ENCODE measurements at places on chromosomes 16 and 17.

GRCh38 chr17:33492731-33493265, 199.7 kb upstream of the ASIC2 start:
- no peak for DNase-seq

DNA sequence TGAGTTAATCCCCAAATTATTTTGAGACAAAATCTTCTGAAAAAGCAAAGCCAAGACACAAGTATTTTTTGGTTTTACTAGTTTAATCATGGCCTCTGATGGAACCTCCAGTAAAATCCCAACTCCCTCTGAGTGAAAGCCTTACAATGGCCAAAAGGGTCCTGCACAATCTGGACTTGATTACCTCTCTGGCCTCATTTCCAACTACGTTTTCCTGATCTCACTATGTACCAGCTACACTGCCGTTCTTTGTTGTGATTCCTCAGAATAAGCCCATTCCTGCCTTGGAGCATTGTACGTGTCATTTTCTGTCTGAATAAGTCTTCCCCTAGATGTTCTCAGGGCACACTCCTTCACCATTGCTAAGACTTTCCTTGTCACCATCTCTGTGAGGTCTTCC, 37.3 kb downstream of the SPOP start:
- DNase-seq: no peak

DNA sequence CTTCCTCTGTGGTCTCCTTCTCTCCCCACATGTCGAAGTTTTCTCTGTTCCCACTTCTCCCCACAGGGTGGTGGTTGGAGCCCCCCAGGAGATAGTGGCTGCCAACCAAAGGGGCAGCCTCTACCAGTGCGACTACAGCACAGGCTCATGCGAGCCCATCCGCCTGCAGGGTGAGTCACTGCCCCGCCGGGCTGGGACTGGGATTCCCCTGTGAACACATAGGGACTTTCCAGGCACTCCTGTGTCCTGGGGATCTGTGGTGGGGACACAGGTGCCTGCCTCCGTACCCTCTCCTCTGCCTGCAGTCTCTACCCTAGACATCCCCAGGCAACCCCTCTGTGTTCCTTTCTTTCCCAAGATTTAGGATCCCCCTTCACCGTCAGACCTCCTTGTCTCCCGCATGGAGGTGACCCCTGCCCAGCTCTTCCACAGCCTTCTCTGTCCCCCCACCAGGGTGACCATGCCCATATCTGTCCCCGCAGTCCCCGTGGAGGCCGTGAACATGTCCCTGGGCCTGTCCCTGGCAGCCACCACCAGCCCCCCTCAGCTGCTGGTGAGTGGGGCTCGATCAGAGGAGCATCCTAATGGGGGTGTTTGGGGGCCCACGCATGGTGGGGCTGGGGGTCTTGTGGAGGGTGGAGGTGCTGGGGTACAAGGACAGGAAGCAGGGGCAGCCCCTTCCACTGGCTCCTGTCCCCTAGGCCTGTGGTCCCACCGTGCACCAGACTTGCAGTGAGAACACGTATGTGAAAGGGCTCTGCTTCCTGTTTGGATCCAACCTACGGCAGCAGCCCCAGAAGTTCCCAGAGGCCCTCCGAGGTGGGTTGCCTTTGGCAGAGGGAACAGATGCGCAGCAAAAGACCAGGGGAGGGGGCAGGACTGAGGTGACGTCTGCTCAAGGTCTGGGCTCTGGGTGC, 5.8 kb downstream of the ITGAM start:
- DNase-seq: no peak

DNA sequence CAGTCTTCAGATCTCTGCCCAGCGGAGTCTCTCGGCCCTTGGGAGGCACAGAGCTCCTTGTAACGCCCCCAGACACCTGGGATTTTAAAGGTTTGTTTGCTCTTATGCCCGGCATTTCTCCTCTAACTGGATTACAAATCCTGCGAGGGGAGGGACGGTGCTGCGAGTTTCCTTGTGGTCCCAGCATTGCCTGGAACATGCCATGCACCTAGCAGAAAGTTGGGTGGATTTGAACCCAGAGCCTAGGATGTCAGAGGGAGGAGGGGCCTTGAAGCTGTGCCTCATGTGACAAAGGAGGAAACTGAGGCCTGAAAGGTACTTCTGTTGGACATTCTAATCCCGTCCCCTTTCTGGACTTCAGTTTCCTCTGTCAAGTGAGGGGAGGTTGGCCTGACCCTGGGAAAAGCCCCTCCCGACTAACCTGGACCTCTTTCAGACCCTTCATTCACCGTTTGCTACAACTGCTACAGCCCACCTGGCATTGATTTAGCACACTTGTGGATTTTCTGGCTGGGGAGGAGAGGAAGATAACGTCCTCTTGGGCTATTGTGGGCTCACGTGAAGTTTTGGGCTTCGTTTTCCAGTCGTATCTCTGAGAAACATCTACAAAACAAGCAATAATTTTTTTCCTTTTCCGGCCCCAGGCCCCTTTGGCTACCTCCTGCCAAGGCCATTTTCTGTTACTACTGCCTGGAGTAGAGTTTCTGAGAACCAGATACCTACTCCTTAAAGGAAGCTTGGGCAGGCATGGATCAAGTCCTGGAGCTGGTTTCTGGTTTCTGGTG, 30.9 kb downstream of the MRC2 start:
- DNase-seq: no peak

DNA sequence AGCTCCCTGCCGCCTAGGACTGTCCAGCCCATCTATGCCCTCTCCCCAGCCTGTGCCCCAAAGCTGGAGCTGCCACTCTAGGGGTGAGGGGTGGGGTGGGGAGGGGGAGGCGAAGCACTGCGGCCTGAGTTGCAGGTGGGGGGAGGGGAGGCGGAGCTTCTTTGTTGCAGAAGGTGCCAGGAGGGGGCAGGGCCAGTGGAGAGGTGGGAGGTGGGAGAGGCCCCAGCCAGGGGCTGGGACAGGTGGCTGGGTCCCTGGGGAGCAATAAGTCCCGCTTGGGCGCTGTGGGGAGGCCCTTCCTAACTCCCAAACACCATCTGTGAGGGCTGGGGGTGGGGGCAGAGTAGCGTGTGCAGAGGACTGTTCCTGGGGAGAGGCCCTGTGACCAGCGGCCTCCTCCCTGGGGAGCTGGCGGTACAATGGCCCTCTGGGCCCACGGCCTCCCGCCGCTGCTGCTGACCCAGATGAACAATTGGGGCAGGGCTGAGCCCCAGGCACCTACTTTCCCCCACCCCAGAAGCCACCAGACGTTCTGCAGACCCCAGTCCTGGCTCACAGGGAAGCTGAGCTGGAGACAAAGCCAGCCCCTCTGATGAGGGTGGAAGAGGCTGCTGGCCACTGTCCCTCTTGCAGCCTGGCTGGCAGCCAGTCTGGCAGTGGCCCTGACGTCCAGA, 2.2 kb upstream of the NTN3 start:
- DNase-seq: no peak

DNA sequence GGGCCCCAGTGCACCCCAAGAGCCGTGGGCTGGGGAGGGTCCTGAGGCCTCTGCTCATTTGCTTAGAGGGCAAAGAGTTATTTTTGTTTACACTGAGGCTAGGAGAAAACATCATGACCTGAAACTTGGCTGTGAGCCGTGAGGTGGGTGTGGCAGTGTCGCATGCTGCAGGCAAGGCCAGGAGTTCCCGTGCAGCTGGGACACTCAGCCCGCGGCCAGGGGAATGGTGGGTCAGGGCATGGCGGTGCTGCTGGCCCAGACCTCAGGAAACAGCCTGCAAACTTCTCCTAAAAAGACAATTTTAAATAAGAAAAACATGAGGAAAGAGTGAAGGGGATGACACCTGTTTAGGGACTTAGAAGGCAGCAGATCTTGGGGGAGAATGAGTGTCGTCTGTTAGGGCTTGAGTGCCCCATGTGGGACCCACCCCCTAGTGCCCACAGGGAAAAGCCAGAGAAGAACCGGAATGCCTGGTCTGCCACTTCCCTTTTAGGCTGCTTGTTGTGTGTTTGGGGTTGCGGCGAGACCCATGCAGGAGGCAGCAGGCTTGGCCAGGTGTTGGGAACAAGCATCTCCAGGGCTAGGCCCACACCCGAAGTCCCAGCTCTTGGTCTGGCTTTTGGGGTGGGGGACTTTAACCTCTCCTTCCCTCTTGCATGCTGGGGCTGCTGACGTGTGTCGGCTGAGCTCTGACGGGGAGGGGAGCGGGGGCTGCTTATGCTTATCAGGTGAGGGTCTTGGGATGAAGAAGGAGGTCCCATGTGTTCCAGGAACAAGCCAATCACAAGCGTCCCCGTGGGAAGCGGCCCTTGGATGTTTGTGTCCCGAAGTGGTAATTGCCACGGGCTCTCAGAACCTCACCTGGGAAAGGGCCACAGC, 80.9 kb upstream of the GNG13 start:
- no peak for DNase-seq

- DNase-seq: no peak
Measured at GRCh38 chr16:69894676-69895075, 56.5 kb upstream of the CLEC18A start.

- DNase-seq: no peak
Measured at GRCh38 chr17:6066183-6066948, 3.8 kb upstream of the WSCD1 start.

DNA sequence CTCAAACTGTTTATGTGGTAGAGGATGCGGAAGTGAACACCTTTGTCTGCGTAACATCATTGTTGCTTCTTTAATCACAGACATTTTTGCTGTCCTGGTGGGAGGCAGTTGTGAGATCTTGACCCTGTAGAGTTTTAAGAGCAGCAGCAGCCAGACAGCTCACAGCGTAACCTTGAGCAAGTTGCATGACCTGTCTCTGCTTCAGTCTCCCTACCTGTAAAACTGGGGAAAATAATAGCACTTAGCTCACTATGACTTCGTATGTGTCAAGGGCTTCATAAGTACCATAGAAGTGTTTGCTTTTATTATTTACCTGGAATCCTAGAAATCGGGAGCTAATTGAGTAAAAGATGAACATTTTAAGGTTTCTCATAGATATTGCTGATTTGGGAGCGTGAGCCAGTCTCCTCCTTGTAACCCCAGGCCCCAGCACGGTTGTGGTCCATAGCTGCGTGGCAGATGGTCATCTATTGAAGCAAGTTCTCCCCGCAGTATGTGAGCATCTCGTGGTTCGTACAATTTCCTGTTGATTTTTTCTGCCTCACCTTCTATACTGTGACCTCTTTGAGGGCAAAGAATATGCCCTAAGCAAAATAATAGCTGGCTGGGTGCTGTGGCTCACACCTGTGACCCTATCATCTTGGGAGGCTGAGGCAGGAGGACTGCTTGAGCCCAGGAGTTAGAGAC, 34.4 kb downstream of the GPRC5B start:
- DNase-seq: no peak

DNA sequence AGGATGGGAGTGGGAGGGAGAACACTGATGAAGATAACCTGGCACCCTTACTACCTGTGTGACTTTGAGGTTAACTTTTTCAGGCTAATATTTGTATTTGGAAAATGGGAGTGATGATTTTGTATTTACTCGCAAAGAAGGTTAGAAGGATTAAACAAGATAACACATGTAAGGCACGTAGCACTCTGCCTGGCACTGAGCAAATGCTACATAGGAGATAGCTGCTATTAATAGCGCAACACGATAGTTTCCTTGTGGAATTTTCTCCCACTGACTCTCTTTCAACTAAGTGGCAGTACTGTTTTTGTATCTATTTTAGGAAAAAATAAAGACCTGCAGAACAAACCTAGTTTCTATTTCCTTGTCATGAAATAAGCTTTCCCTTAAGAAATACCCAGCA, 15.4 kb upstream of the KCNJ16 start:
- DNase-seq: no peak

DNA sequence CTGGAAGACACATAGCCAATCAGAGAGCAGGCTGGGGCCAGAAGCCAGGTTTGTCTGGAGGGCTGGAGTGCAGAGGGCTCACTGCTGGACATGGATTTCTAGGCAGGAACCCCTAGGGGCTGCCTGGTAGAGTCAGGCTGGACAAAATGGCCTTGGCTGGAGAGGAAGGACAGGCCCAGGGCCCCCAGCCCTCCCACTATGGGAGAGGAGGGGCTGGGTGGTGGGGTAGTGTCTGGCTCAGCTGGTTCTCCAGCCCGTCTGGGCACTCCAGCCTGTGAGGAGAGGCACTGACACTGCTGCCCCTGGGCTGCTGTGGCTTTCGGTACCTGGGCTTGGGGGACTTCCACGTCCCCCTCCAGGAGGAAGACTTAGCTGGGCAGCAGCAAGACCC, 21.7 kb upstream of the DOK4 start:
- no peak for DNase-seq

DNA sequence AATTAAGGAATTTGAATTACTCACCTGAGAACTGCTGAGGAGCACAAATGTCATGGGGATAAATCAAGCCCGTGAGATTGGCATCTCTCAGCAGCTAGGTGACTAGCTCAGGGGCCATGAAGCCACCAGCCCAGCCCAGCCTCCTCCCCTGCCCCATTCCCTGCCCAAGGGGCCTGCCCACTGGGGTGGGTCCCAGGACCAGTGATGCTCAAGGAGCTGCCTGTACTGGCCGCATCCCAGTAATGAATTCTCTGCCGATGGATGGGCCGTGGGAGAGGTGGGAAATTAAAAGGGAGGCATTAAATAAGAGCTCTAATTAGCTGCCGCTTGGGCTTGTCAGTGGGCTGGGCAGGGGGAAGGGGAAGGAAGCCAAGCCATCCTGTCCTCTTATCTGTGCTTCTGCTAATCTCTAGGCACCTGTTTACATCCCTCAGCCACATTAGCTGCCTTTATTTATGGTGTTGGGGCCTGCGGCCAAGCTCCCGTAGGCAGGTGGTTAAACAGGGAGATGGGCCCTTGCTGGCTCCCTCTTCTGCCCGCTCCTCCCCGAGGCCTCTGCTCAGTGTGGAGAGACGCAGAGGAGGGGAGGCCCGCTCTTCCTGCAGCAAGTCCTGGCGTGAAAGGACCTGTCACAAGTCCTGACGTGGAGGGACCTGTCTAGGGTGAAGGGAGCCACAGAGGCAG, 48.8 kb downstream of the PIPOX start:
- DNase-seq: no peak

- DNase-seq: no peak
Measured at GRCh38 chr16:75236736-75237397, 14.6 kb downstream of the BCAR1 start.

GRCh38 chr17:45370949-45371413, 54.2 kb upstream of the MAP3K14 start:
- DNase-seq: no peak

- no peak for DNase-seq
Measured at GRCh38 chr16:15599303-15600070, 43.5 kb downstream of the MARF1 start.

- DNase-seq: no peak
Measured at GRCh38 chr17:38697061-38697820, 7.8 kb upstream of the MLLT6 start.

- DNase-seq: no peak
Measured at GRCh38 chr16:16108759-16109158, 114.5 kb downstream of the ABCC6 start.

GRCh38 chr17:57121308-57122042, 36.4 kb downstream of the AKAP1 start:
- no peak for DNase-seq

Measured in stimulated activated CD8-positive, alpha-beta memory T cell treated with anti-CD3 and anti-CD28 coated beads, Interleukin-4, amount 100 ng/mL, for 1 hour (primary cell).